HT1080 (cell line): ENCODE measurements at places on chromosomes 6 and 20. TPM values are rescaled to one million over a fixed set of nuclear protein-coding genes. Genes with fewer than 3 reads are reported as not detected.

DNA sequence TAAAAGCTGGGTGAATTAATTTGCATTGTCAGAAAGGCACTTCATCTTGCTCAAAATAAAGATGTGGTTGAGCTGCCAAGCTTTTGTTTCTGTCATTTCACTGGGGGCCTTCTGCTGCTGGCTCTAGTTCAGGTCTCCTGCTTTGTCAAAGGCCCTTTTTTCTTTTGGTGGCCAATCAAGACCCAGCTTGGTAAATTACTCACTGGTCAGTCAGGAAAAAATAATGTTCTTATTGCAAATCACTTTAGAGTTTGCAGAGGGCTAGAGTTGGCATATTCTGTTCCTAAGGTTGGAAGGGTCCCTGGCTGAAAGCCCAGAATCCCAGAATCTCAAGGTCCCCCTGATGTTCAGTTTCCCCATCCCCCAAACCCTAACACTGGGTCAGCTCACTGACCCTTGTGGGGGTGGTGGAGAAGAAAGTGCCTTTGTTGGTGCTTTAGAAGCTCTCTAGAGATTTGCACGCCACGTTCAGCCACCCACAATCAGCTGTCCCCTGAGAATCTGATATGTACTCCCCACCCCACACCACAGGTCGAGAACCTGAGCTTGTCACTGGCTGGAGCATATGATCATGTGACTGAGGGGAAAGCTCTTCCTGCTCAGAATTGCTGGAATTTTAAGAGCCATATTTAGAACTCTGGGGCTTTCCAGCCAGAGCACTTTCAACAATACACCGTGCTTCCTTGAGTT, 21.7 kb upstream of the BNIP5 start:
- DNase-seq = no peak

Gene SLC22A3
- total RNA-seq = not detected in 2 replicates

DNA sequence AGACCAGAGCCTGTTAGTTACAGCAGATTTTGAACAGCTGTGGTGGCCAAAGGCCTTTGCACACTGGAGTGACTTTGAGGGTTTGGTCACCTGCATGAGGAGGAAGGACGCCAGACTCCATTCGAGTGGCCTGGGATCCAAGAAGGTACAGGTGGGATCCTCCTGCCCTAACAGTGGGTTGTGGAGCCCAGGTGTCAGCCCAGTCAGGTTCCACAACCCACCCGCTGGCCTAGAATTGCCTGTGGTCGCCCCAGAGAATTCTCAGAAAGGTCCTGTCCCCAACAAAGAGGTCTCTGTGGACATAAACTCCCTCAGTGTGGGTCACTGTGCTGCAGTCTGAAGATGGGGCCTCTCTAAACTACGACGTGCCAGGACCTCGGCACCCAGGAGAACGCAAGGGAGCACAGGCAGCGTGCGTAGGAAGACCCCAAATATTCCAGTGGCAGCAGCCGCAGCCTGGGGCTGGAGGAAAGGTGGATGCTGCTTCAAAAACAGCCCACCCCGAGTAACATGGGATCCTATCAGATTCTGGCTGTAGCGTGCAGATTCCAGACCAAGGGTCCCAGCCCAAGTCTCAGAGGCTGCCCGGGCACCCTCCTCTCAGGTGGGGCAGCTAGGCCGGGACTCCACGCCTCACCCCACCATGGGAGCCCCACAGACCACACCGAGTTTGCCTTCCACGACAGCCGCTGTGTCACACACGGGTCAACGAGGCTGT, 16.0 kb downstream of the ACSS1 start:
- DNase-seq = no peak

DNA sequence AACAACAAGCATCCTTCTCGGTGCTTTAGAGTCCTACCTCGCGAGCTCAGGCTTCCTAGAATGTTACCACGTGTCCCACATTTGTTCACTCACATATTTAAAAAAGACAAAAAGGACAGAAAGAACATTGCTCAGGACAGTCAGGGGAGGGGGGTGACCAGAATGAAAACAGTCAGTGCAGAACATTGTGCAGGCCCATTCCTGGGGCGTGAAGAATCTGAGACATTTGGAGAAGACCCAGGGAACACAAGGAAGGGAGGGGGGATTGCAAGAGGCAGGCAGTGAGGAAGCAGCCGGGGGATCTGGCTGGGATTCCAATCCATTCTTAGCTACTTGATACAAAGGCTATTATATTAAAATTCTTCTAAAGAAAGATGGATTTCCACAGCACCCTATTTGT, 270.4 kb upstream of the CITED2 start:
- DNase-seq = no peak

DNA sequence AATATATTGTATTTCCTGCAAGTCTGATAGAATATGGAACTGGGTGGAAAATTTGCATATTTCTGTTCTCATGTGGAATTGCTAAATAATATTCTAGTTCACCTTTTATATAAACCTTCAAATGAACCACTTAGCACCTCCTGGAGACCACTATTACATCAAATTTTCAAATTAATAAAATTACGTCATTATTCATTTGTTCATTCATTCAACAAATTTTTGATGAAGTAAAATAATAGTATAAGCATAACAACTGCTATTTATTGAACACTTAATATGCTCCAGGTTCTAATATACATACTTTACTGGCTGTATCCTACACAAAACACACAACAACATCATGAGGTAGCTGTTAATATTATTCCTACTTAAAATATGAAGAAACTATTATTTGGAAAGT, 215.1 kb downstream of the KCNQ5 start:
- DNase-seq = no peak

DNA sequence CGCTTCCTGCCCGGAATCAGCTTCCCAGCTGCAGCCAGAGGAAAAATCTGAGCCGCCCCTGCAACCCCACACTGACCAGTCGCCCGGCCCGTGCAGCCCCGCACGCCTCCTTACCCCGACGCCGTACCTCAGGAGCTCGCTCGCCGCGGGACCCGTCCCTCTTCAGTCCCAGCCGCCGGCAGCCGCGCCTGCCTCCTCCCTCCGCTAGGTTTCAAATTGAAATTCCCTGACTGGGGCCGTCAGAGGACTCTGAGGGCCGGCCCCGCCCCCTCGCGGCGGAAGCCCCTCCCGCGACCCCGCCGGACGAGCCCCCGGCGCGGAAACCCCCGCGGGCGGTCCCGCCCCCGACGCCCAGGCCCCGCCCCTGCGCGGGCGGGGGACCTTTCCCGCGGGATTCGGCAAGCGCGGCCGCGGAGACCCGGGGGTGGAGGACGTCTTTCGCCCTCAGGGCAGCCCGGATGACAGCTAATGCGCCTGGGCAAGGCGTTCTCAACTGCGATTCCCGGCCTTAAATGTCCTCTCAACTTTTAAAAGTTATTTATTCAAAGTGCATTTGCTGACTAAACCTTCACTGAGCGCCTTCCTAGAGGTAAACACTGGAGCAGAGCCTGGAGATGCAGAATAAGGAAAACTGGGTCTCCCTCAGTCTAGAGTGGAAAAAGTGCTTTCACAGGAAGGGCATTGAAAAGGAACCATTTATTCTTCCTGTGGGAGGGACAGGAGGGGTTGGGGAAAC, at the start of gene EPB41L2:
EPB41L2 (minus strand) TSS at position 218 of the 736 bp plus-strand sequence. CDS start 106,760 bp downstream, outside the sequence.
- DNase-seq = peak; percentile 77

GRCh38 chr6:10886691-10887502, at the start of gene SYCP2L:
Gene SYCP2L, plus strand, starts transcription at chr6:10887052. Its CDS starts 75 bp downstream, at chr6:10887127.
- DNase-seq = no peak

DNA sequence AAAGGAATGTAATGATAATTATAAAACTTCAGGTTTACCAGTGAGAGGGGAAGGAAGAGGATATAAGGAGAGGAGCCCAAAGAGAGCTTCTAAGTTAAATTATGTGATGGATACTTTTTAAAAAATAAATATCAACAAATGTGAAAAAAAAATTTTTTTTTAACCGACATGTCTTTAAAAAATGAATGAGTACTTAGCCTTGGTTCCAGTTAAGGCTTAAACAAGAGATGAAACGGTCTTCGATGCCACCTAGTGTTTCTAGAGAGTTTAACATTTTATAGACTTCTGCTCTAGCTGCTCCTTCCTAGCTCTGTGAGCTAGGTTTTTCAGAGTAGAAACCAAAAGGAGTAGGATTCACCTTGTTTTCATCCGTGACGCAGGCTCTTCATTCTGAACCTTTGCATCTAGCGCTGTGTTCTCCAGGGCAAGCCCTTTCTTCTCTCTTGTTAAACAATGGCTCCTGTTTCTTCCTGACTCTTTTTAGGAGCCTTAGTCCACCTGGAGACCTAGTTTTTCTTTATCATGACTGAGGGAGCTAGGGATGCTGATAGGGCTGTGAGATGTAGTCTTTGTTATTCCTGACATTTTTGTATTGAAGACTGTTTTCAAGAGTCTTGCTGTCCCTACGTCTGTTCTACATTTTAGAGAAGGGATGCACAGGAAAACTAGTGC, 42.4 kb upstream of the GNRH2 start:
- peak; percentile 57 for DNase-seq

DNA sequence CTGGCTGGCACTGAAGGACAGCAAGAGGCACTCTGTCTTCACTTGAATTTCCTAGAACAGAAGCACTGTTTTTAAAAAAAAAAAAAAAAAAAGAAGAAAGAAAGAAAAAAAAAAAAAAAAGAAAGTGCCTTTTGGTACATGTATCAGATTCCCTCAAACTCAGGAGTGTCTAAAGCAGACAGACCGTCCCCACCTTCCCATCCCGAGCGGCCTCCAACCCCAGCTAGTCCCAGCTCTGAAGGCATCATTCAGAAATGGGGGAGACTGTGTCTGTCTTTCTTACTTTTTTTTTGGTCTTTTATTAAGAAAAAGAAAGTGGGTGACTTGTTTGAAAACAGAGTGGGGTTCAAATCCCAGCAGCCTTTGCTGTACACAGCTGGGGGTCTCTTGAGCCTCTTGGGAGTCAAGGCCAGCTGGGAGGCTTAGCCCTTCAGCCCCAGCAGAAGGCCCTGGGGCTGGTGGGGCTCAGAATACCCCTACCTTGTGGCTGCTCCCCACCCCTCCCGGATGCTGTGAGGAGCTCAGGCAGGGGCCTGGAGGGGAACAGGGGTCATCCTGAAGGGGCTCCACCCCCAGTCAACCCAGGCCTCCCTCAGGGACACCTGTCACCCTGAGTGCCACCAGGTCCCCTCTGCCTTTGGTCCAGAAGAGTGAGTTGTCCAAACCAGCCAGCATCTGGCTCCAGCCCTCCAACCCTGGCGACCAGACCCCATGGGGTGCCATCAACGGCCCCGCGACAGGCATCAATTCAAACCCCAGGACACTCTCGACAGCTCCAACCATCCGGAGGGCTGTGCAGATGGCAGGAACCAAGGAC, 128.3 kb downstream of the TAF4 start:
- DNase-seq = no peak

Gene TRIM15
- total RNA-seq = not detected in 2 replicates

DNA sequence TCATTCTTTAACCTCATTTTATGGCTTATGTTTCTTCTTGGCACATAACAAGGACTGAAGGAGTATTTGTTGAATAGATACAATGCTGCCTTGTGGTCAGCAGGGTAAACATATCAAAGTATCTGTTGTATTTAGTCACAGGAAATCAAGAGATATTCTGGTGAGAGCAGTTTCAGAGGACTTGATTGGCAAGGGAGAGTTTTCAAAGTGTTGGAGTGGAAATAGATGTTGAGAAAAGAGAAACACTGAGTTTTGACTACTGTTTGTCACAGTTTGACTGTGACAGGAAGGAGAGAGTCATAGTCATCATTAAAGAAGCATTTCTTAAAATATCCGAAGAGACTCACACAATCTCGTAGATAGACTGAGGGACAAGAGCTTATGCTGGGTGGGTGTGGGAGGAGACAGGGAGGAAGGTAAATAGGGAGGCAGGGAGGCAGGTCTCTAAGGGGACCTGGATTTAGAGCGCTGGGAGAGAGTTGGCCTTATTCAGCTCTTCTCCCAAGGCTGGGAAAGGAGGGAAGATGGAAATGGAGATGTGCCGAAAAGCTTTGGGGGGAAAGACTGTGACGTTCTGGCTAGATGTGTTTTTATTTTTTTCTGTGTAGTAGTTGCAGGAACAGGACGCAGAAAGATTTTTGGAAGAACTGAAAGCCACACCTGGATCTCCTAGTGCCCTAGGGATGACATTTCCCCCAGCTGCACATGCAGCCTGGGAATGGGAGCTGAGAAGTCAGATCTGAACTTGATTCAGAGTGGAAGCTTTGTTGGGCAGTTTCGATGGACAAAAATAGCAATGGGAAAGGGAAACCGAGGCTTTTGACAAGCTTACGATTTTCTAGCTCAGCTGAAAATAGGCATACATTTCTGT, 65.0 kb upstream of the IFNGR1 start:
- DNase-seq = peak; percentile 65

DNA sequence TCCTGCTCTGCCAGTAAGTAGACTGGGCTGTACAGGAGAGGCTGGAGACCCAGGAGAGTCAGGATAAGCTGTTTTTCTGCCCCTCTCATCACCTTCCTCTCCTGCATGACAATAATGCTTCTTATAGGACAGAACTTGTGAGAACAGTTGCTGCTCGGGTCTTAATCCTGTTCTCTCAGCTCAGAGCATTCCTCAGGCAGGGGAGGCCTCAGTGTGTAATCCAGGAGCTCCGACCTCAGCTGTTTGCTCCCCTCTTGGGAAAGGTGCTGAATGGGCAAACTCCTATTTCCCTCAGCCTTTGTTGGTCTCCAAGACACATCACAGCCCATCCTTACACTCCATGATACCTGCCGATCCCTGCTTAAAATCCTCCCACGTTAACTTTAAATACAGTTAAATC, 134.9 kb upstream of the LRFN2 start:
- no peak for DNase-seq

GRCh38 chr6:144295211-144295610, 10.1 kb downstream of the UTRN start:
- no peak for DNase-seq

GRCh38 chr6:81491454-81492101, 260.9 kb downstream of the TENT5A start:
- no peak for DNase-seq

DNA sequence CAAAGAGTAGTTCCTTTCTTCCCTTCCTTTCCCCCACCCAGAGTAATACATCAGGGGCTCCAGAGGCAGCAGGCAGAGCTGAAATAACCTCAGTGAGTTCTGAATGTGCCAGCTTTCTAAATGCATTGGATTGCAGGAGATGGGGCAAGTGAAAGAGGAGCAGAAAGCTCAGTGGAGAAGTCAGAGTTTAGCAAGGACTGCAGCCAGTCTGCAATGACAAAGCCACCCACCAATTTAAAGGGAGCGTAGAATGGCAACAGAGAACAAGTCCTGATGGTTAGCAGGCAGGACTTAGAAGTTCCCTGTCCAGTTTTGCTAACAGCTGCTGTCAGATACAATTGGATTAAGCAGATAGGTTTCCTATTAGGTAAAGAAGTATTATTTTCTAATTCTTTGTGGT, 203.4 kb upstream of the RIN2 start:
- DNase-seq = no peak

DNA sequence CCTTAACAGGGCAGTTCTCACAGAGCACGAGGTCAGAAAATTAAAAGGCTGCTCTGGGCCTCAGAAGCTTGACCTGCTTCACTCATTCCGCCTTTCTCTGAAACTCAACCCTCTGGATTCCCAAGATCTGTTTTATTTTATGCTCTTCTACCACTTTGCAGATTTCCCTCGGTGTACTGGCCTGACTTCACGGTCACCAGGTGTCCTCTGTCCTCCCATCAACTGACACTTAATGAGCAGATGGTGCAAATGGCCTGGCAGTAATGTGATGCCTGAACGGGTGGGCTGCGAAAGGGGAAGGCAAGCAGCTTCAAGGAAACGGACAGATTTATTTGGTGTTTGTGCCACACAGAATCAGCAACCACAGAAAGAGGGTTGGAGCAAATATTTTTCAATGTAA, 169.7 kb upstream of the TFAP2D start:
- DNase-seq = no peak

GRCh38 chr20:13756551-13756950, 28.2 kb downstream of the ESF1 start:
- DNase-seq = no peak
